ENCODE measurements at places on chromosomes 13 and 19.

GRCh38 chr13:56909896-56910600 lies 230.7 kb upstream of the PRR20A start:
- ATAC-seq, result no peak

GRCh38 chr13:107977071-107977574 lies 238.2 kb downstream of the LIG4 start:
- no peak for ATAC-seq

GRCh38 chr13:22744688-22745452 lies 435.9 kb upstream of the SGCG start:
- no peak for ATAC-seq

DNA sequence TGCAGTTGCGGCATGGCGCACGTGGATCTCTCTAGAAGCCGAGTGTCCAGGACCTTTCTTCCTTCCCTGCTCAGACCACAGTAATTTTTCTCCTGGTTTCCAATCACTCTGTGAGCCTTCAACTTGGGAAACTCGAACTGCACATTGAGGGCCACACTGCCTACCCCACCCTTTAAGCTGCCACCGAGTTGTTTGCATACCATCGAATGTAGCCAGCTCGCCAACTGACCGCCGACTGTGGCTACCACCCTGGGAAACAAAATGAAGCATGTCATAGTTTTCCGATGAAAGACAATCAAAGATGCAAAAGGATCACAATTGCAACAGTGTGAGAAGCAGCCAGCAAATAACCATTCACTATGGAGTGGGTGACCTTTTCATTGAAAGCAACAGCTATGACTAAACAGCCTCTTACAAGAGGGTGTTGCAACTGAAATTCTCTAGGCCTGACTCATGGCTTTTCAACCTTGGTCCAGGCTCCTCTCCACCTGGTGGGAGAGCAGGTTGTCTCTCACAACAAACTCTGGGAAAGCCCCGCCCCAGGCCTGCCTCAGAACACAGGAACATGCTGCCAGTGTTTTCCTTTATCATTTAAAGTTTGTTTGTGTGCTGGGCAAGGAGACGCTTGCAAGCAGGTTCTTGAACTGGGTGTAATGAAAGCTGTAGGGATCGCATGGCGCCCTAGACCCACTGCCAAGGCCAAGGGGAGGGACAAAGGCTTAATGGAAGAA lies 141.7 kb upstream of the SERP2 start:
- peak; percentile 92 for ATAC-seq

Measured in gastroesophageal sphincter (tissue), 4 donors.